Renal cortex interstitium (tissue), 15 donors: ENCODE measurements at places on chromosomes 4 and X.

- DNase-seq: no peak
Observed at GRCh38 chr4:11153171-11153750, 275.4 kb downstream of the HS3ST1 start.

DNA sequence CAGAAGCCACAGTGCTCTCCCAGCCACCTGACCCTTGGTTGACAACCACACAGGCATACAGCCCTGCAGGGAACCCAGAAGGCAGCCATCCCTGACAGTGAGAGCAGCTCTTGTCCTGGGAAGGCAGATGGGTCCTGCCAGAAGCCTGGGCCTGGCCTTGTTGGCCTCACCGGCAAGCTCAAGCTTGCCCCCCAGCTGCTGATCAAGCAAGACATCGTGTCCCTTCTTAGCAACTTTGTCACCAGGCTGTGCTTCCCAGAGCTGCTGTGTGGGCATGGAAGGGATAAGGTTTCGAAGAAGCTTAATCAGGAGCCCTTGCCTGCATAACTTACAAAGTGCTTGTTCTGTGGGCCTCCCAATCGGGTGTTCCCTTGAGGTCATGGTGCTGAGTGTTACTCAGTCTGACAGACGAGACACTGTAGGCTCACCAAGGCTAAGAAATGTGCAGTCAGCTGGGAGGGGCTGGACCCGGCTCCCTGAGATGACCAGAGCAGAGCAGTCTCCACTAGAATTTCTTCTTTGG lies 6.8 kb upstream of the ABLIM2 start:
- no peak for DNase-seq

GRCh38 chrX:149205081-149205480 lies 300.0 kb downstream of the IDS start:
- DNase-seq: no peak

- no peak for DNase-seq
Observed at GRCh38 chrX:45811326-45811725, 610.6 kb upstream of the DIPK2B start.

DNA sequence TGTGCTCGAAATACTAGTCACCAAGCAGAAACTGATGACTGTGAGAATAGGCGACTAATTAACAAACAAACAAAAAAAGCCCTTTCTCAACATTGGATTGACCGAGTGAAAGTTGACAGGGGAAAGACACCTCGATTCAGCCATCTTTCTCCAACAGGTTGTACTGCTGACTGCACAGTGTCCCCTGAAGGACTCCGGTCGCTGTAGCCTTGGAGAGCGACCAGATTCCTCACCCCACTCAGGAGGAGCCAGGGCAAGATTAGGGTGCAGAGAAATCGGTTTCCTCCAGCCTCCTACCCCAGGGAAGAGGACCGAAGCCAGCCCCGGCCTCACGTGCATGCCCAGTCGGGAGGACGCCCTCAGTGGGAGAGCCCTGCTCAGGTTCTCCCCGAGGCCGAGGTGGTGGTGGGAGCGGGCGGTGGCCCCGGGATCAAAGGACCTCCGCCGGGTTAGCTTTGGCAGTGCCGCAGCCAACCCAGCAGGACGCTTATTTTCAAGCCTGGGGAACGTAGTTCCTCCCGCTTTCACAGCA lies 1.1 kb upstream of the RAP1GDS1 start:
- no peak for DNase-seq

GRCh38 chr4:61251129-61251528 lies 51.0 kb downstream of the ADGRL3 start:
- DNase-seq: no peak

GRCh38 chrX:139862208-139862607 lies 70.6 kb downstream of the ATP11C start:
- no peak for DNase-seq

- no peak for DNase-seq
Observed at GRCh38 chrX:110046971-110047370, 44.1 kb downstream of the TMEM164 start.

DNA sequence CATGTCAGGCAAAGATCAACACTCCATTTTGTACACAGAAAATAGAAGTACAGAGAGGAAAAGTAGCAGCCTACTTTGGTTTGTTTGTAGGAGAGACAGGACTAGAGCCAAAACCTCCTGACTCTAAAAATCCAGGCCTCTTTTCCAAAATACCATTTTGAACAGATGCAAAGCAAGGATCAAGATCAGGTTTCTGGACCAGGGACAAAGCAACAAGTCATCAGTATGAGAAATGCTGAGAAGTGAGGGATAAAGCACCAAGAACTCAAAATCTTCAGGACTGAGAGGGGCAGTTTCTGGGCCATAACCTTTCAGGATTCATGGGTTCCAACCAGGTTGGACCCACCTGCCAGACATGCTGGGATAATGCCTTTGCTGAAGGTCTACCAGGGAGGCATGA lies 36.6 kb upstream of the MBTPS2 start:
- DNase-seq: no peak

DNA sequence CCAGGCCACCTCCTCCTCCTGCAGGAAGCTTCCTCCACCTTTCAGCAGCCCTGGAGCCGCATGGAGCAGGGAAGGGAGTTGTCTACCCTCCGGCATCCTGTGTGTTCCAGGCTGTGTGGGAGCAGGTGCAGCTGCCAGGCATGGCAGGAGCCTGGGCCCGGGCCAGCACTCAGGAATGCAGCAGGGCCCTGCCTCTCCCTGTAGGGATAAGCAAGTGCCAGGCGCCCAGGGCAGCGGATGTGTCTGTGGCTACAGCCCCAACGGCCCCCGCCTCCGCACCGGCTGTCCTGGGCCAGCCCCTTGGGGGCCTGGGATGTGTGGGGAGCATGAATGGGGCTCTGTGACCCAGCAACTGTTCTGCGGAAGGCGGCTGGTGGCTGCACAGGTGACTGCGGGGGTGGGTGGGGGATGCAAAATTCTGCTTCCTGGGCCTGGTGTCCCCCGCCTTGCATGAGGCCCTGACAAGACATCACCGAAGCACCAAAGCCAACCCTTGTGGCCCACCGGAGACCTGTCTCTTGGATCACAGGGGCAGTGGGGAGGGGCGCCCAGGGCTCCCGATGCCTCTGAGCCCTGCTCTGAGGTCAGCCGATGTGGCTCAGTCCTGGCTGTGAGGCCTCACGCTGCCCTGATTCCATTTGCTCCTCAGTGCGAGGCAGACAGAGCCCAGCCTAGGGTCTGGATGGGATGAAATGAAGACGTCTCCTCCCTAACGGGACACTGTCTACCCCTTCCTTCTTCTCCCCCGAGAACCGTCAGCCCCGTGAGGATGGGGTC lies 1.4 kb upstream of the DOK7 start:
- DNase-seq: no peak

GRCh38 chrX:20743046-20743445 lies 476.3 kb upstream of the RPS6KA3 start:
- DNase-seq: no peak

DNA sequence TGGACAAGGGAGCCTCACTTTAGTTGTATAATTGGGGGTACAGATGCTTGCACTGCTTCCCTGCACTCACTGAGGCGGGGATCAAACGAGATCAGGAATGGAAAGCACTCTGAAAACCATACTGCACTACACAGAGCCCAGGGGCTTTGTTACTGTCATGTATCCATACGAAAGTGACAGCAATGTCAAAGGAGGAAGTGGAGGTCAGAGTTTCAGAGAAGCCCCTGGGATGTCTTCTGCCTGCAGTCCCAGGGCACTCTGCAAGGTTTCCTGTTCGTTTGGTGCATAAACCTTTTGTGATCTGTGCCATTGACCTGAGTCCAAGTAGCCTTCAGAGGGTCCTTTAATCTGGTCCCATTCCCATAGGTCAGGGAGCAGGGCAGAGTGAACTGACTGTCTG lies 31.2 kb downstream of the RNF175 start:
- no peak for DNase-seq
